HepG2 (cell line): ENCODE measurements at places on chromosomes 7 and 10.

GRCh38 chr7:148850564-148850963, 33.5 kb downstream of the EZH2 start:
- no peak for DNase-seq

GRCh38 chr7:147771344-147771743, 819.2 kb upstream of the C7orf33 start:
- no peak for DNase-seq

- DNase-seq: peak; percentile 20
These were observed 171.1 kb downstream of the GRM3 start for GRCh38 chr7:86814661-86815379.

- no peak for DNase-seq
These were observed 88.2 kb upstream of the TMEM72 start for GRCh38 chr10:44822966-44823365.

DNA sequence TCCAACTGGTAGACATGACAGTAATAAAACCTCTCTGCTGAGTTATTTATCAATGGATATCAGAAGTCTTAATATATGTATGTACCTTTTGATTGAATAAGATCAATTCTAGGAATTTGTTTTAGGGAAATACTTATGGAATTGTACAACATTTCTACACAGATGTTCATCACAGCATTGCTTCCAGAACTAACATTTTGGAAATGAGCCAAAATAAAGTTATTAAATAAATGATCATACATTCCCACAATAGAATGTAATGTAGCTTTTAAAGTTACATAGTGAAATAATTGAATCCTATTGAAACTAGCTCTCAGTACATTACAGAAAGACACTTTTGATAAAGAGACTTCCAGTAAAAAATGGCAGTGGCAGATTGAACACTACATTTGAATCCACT, 481.6 kb upstream of the LRRN3 start:
- no peak for DNase-seq
